ENCODE measurements at places on chromosomes 11 and 22.
A peak's percentile ranks its signal among the peaks of the same experiment; 100 is the strongest.

- no peak for DNase-seq
These were observed 18.5 kb downstream of the GAB2 start for GRCh38 chr11:78399136-78399535.

GRCh38 chr11:127308291-127308690 is 307.7 kb upstream of the KIRREL3 start:
- DNase-seq: no peak

GRCh38 chr11:110891411-110891810 is 179.2 kb upstream of the ARHGAP20 start:
- peak; percentile 38 for DNase-seq

GRCh38 chr11:71151561-71151960 is 100.8 kb downstream of the SHANK2 start:
- DNase-seq: no peak

- no peak for DNase-seq
These were observed 315.5 kb downstream of the NTM start for GRCh38 chr11:131685906-131686305.

GRCh38 chr11:7603031-7603781 is 70.1 kb downstream of the CYB5R2 start:
- no peak for DNase-seq

- no peak for DNase-seq
These were observed 174.1 kb downstream of the ARHGAP42 start for GRCh38 chr11:100861212-100861611.

DNA sequence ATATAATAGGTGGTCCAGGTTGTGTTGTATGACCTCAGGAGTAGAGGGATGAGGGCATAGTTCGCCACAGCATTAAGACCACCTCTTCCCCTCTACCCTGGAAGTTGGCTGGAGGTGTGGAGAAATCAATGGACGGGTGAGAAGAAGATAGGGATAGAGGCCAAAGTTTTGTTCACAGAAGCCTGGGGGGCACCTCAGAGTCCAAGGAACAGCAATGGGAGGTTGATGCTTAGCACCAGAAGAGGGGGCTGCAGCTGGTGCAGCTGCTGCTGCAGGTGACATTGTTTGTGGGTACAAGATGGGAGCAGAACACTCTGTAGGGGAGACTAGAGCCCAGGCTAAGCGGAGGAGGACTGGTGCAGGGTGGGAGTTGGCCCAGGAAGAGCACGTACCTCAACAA is 31.2 kb upstream of the SPON1 start:
- no peak for DNase-seq

DNA sequence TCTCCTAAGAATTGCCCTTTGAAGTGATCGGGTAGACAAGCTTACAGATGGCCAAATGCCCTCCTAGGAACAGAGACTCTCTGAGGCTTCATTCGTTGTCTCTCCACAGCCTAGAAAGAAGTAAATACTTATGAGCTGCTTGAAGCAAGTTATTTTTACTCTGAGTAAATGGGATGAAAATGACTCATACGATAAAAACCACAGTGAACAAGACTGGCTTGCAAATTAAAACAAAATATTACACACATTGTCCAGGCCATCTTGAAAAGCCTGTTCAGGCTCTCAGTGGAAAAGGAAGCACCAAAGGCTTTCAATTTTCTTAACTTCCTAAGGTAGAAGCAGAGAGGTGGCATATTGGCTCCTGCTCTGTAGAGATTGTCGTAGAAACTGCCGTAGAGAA is 294.2 kb downstream of the NELL1 start:
- no peak for DNase-seq

DNA sequence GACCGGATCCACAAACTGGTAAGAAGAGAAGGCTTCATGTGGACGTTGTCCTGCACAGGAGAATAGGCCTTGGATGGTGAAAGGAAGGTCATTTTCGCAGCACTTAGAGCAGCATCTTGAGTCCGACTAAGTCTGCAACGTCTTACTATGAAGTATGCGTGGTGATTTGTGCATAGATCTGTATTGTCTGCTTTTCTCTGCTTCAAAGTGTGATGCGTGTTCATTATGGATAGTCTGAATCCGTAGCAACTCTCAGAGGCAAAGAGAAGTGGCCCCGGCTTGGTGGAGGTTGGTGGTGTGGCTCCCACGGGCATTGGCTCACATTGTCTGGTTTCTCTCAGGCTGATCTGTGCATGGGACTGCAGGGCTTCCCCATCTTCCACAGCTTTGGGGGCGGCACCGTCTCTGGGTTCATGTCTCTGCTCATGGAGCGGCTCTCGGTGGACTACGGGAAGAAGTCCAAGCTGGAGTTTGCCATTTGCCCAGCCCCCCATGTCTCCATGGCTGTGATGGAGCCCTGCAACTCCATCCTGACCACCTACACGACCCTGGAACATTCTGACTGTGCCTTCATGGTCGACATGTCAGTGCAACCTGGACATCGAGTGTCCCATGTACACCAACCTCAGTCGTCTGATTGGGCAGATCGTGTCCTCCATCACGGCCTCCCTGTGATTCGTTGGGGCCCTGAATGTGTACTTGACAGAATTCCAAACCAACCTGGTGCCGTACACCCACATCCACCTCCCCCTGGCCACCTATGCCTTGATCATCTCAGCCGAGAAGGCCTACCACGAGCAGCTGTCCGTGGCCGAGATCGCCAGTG is 21.5 kb downstream of the LRRC74B start:
- DNase-seq: no peak

DNA sequence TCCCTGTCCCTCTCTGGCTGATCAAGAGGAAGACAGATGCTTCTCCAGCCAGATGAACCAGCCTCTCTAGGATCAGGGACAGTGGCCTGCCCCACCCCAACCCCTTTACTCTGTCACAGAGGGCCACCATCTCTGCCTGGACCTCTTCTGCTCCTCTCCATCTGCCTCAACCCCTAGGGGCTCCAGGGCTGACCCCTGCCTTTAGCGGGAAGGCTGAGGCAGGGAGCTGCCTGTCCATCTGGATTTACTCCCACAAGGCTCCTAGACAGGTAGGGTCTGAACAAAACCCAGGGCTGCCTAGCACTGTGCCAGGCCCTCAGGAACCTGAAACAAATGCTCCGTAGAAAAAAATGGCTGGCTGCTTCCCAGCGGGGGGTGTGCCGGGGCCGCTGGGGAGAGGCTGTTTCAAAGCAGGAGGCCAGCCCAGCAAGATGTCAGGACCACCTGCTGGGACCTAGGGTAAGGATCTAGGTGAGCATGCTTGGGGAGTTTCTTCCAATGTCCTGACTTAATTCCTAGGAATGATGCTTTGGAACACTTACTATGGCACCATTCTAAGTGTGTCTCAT is 3.2 kb downstream of the CHST1 start:
- no peak for DNase-seq

DNA sequence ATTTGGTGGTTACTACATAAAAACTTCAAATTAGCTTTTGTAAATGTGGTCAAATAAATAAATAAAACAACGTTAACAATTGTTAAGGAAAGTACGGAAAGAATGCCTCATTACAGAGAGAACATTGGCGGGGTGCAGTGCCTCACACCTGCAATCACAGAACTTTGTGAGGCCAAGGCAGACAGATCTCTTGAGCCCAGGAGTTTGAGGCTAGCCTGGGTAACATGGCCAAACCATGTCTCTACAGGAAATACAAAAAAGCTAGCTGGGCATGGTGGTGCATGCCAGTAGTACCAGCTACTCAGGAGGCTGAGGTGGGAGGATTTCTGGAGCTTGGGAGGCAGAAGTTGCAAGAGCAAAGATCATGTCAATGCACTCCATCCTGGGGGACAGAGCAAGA is 59.4 kb upstream of the VPREB1 start:
- no peak for DNase-seq

- DNase-seq: no peak
These were observed 102.1 kb downstream of the GRAMD1B start for GRCh38 chr11:123532131-123532530.

GRCh38 chr11:44793350-44794090 is 66.8 kb downstream of the TSPAN18 start:
- no peak for DNase-seq
